ENCODE measurements at places on chromosomes 12 and 14. TPM values are rescaled to one million over a fixed set of nuclear protein-coding genes. Genes with fewer than 3 reads are reported as not detected.

DNA sequence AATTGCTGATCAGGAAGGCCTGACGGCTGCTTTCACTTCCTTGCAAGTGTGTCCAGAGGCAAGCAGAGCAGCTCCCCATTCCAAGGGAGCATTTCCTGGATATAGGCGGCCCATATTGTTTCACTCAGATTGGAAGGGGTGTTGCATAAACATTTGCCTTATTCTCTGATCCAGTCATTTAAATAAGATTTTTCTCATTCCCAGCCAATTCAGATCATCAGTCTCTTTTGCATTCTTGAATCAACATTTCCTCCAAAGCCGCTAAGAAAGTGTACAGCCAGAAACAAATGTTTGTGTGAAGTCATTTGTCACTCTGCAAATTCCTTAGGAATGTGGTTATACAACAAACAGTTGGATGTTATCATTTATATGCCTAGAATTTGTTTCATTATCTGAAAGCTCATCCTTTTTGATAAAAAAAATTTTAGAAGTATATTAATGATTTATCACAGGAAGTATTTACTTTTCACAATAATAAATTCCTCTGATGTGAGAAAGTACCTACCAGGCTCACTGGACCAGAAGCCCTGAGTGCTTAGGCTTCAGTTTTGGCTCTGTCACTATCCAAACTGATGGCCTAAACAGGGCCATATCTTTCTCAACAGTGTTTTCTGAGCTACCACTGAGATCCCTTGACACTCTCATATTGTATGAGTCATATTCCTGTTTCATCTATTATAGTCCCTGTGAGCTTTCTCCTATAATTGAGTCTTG is 379.6 kb downstream of the CCDC91 start:
- peak; percentile 31 for DNase-seq

- DNase-seq, result no peak
These were observed 1372.1 kb upstream of the SEL1L start for GRCh38 chr14:82905762-82906161.

- DNase-seq, result peak; percentile 96
These were observed 159.9 kb upstream of the PARP11 start for GRCh38 chr12:4032924-4033615.

DNA sequence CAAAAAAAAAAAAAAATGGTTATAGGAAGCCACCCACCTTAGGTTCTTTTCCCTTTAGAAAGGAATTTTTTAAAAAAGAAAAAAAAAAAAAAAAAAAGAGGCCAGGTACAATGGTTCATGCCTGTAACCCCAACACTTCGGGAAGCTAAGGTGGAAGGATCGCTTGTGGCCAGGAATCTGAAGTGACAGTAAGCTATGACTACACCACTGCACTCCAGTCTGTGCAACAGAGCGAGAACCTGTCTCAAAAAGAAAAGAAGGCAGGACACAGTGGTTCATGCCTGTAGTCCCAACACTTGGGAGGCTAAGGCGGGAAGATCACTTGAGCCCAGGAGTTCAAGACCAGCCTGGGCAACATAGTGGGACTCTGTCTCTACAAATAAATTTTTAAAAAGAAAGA is 36.0 kb downstream of the SPTLC2 start:
- no peak for DNase-seq

The KRT79 gene
- total RNA-seq, result not detected

The AMIGO2 gene
- 32.6 TPM for total RNA-seq

The RABGGTA gene
- 51.7 TPM for total RNA-seq

The DIO2 gene
- 0.26 TPM for total RNA-seq

The SLC24A4 gene
- not detected for total RNA-seq

Measured in MCF 10A (cell line).